ENCODE measurements at places on chromosomes 3 and 15.

DNA sequence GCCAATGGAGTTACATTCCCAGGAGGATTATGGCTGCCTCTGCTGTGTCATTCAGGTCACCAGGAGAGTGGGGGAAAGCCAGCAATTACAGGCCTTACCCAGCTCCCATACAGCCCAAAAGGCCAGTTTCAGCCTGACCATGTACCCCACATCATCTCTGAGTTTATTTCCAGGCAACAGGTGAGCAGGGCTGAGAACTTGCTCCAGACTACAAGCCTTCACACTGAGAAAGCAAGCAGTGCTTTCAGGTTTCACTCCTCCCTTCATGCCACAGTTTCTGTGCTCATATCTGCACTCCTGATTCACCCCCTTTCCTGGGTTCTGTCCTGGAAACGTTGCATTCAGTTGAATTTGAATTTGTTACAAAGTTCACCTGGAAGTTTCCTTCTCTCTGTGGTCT is 68.1 kb upstream of the ABI3BP start:
- DNase-seq, result no peak

DNA sequence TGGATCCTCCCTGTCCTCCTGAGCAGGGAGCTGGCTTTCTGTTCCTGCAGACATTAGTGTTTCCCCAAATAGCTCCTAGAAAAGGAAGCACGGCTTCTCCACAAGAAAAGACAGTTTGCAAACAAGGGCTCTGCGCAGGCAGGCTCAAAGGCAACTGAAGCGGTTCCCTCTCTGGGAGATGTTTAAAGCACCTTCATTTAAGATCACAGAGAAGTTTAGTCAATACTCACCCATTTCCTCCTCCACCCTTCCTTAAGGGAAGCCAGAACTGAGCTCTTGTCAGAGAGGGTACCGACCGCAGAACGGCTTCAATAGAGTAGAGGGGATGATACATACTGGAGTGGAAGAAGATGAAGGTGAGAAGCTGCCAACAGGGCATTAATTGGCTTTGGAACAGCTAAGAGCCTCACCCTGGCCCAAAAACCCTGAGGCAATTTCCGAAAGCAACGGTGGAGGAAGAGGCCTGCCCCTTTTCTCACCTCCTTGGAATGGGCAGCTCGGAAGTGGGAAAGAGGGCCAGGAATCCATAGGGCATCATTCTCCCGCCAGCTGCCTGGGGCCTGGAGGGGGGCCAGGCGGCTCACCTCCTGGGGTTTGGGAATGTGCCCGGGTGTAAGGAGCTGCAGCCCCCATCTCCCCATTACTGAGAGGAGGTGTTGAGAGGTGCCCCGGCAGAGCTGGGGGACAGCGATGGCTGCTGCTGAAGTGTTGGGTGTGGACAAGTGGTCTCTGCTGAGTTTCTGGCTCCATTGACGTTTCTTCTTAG is 4.8 kb upstream of the EPHB3 start:
- DNase-seq, result no peak

GRCh38 chr3:17158941-17159682 is 274.4 kb downstream of the PLCL2 start:
- DNase-seq, result no peak

DNA sequence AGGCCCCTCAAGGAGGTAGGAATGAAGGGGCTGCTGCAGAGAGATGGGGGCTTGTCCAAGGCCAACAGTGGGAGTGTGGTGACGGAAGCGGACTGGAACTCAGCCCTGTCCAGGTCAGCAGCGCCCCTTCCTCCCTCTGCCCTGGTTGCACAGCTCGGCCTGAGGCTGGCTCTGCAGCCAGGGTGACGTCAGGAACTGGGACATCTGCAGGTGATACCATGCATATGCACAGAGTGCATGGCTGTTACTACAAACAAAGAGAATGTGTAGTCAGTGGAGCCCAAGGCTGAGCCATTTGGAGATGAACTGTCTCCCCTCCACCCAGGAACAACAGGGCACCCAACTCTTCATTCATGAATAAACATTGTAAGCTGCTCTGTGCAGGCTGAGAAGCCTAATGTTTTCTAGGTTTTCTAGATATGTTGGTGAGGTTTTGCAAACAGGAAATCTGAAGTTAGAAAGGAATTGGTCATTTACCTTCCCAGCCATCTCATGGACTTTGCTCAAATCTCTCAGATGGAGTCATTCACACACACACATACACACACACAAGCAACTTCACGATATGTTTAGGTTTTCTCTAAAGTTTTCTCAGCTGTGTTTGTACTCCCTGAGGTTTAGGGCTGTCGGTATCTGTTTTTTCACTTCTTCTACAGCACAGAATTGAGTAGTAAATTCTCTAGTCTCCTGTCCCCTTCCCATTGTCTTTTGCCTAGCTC is 117.2 kb downstream of the TLE3 start:
- DNase-seq, result peak; percentile 82

GRCh38 chr15:58161436-58161930 is 23.3 kb downstream of the AQP9 start:
- no peak for DNase-seq

DNA sequence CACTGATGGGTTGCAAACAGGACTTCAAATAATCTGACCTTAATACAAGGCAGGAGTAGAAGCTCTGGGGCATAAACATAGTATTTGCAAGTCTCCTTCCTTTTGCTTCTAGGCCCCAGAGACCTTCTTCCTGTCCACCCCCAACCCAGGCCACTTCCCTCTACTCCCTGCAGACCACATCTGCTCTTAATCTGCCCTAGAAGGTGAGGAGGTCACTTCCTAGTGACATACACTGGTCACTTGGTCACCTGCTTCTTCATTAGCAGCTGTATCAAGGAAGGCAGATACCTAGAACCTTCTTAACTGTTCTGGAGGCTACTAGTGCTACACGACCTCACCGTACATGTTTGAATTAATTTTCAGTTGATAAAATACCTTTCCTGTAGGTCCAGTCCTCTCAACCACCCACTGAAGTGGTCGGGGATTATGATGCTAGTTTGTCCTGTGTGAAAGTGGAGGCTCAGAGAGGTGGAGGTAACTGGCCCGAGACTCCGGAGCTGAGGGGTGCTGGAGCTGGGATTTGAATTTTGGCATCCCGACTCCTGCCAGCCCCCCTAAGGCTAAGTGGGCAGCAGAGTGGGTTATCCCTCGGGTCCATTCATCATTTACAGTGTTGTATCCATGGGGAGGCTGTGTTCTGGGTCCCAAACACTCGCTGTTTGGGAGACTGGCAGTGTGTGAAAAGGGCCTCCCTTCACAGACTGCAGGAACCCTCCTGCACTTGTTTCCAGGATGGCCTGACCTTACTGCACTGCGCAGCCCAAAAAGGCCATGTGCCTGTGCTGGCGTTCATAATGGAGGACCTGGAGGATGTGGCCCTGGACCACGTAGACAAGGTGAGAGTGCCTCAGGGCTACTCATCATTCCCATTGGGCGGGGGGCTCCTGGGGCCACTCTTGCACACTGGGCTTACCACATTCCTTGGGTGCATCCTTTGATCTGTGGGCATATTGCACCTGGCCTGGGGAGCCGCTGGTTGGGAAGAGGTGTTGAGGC is 13.9 kb downstream of the ANKDD1A start:
- no peak for DNase-seq

DNA sequence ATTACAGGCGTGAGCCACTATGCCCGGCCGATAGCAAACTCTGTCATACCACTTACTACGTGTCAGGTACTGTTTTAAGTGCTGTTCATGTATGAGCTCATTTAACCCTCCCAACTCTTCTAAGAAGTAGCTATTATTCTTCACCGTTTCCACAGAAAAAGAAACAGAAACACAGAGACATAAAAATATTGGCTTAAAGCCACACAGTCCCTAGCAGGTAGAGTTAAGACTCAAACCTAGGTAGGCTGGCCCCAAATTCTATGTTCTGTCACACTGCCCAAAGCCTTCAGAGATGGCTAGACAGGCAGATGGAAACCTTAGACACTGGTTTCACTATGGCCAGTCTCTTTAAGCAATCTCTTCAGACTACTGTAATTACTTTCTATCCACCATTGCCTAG is 149.8 kb upstream of the KCNMB2 start:
- DNase-seq, result no peak

- peak; percentile 11 for DNase-seq
These were observed 328.0 kb upstream of the SOX2 start for GRCh38 chr3:181383760-181384159.

- DNase-seq, result no peak
These were observed 54.9 kb downstream of the STARD5 start for GRCh38 chr15:81268881-81269601.

- no peak for DNase-seq
These were observed 6.3 kb upstream of the UBE2Q2 start for GRCh38 chr15:75836959-75837334.

GRCh38 chr3:160876643-160877042 is 120.6 kb downstream of the PPM1L start:
- DNase-seq, result no peak

DNA sequence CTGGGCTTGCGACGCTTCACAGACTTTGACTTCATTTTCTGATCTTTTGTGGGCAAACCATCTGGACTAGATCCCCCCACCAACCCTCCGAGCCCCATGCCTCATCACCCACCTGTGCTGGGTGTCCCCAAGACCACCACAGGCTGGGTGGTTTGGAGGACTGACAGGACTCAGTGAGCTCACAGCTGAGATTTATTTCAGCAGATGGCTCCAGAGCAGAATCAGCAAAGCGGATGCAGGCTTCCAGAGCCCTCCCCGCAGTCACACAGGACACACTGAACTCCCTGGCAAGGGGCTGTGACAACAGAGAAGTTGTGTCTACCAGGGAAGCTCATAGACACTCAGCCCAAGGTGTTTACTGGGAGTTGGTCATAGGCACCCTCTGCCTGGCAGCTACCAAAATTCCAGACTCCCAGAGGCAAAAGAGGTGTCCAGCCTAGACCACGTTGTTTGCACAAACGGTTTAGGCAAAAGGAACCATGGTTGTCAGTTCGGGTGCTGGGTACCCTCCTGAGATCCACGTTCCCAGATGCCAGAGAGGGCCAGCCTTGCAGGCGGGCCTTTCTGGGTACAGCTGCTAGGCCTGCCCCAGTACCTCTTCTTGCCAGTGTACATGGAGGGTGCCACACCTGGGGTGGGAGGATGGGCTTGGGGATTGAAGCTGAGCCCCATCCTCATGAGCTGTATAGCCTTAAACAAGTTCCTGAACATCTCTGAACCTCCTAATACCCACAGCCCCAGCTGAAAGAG is 170.3 kb downstream of the NSMCE3 start:
- DNase-seq, result no peak

GRCh38 chr3:192916371-192917027 is 1.2 kb downstream of the MB21D2 start:
- DNase-seq, result no peak

DNA sequence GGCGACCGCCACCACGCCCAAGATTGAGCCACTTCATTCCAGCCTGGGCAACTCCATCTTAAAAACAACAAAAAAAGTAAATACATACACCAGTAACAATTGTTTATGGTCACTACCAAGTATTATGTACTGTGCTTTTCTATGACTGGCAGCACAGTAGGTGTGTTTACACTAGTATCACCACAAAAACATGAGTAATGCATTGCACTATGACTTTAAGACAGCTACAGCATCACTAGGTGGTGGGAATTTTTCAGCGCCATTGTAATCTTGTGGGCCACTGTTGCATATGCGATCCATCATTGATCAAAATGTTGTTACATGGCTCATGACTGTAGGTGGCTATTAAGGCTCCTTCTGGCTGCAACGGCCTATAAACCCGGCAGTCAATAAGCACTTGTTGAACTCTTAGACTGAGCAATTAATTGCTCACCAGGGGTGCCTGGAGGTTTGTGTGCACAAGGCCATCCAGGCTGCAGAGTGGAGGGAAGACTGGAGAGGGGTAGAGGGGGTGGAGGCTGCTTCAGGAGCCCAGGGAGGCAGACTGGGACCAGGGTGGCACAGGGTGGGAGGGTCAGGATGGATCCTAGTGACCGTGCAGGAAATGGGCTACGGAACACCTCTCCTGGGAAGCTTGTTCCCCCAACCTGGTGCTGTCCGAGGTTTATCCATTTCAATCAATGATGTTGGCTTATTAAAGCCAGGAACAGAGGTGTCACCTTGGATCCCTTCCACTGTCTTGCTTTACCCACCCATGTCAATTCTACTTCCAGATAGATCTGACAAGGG is 17.9 kb upstream of the COPG1 start:
- no peak for DNase-seq

DNA sequence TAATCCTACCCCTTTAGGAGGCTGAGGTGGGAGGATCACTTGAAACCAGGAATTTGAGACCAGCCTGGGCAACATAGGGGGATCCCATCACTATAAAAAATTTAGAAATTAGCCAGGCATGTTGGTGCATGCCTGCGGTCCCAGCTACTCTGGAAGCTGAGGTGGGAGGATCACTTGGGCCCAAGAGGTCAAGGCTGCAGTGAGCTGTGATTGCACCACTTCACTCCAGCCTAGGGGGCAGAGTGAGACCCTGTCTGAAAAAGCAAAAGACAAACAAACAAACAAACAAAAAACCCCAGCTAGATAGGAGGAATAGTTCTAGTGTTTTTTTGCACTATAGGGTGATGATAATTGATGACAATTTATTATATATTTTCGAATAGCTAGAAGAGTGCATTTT is 70.6 kb upstream of the CHRNB4 start:
- no peak for DNase-seq

- DNase-seq, result no peak
These were observed 92.0 kb upstream of the CCDC54 start for GRCh38 chr3:107285197-107285596.

DNA sequence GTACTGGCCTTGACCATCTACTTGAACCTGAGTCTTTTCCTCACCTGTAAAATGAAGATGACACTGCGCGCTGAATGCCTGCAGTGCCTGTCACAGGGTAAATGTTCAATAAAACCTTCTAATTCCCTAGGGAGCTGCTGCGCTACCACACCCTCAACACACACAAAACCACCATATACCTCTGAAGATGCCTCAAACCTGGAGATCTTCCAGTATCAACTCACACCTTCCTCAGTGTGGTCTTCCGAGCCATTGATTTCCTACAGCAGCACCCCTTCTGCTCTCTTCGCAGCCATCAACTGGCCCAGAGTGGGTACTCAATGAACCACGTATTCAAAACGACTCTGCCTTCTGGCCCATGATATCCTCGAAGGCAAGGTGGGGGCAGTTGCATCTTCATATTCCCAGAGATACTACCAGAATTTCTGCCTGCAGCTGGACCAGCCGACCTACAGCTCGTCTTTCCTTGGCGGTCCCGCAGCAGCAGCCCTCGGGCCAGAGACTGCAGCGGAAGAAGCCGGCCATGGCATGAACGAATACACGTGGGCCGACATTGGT is 695 bp downstream of the RPL32 start:
- peak; percentile 63 for DNase-seq

DNA sequence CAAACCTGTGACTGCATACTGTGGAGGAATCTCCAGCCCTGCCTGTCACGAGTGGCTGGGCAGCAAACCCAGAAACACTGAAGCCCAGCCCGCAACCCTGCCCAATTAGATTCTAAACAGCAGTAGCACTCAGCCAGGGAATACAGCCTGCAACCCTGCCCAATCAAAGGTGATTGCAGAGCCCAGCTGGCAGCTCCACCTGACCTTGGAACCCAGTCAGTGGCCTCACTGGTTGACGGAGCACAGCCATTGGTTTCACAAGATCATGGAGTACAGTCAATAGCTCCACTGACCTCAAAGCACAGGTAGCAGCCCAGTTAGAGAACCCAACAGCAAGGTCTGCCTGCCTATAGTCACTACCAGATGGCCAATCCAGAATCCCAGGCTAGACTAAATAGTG is 35.2 kb upstream of the MYLK start:
- no peak for DNase-seq

Data from OCI-LY7 (cell line).